Peyer's patch (tissue), 4 donors: ENCODE measurements at places on chromosomes 11 and 22. TPM values are rescaled to one million over a fixed set of nuclear protein-coding genes. Genes with fewer than 3 reads are reported as not detected.
A peak's percentile ranks its signal among the peaks of the same experiment; 100 is the strongest.

CTTN gene
- total RNA-seq, result 261 TPM

- no peak for DNase-seq
These were observed 662.1 kb downstream of the NTM start for GRCh38 chr11:132032555-132032954.

DNA sequence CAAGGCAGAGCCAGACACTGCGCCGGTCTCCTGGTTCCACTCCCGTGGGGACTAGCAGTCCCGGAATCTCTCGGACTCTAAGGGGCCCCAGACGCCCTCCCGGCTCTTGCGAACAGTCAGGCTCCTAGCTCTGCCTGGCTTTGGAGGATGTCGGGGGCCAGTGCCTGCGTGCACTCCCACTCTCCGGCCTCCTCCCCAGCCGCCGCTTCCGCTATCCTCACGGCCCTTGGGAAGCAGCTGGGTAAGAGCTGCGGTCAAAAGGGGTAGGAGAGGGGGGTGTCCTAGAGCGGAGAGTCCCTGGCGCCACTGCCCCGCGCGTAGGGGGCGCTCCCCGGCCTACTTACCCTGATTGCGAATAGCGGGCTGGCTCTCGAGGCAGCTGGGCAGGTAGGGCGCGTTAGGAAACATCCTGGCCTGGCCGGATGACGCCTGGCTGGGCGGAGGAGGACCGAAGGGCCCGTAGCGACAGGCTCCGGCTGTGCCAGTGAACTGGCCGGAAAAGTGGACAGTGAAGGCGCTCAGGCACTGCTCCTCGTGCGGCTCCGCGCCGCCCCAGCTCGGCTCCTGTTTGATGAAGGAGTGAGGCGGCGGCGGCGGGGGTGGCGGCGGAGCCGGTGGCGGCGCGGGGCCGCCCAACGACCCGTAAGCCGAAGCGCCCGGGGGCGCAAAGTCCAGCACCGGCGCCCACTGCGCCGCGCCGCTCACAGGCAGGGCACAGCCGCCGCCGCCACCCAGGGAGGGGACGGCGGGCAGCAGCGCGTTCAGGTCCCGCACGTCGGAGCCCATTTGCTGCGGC lies 785 bp downstream of the WT1 start:
- DNase-seq, result no peak

- DNase-seq, result peak; percentile 19
These were observed 11.3 kb downstream of the LMO1 start for GRCh38 chr11:8252388-8252787.
